Foreskin keratinocyte (primary cell): ENCODE measurements at places on chromosomes 3 and 15. TPM values are rescaled to one million over a fixed set of nuclear protein-coding genes. Genes with fewer than 3 reads are reported as not detected.

Gene CCR5
- polyA plus RNA-seq = not detected in 2 replicates

Gene NOX5
- polyA plus RNA-seq = 0.03 and 0.04 TPM in 2 replicates

Gene TUBGCP4
- polyA plus RNA-seq = 10.3 and 12.0 TPM in 2 replicates

Gene GHSR
- not detected in 2 replicates for polyA plus RNA-seq

Gene NPAP1
- polyA plus RNA-seq = not detected in 2 replicates

Gene LEKR1
- polyA plus RNA-seq = 0.03 and 0.27 TPM in 2 replicates

Gene ADCY5
- 0.01 TPM in 1 of 2 replicates, not detected in the other for polyA plus RNA-seq

Gene BCL2A1
- not detected in 2 replicates for polyA plus RNA-seq

Gene PRR23A
- not detected in 2 replicates for polyA plus RNA-seq

Gene BRK1
- 201 and 208 TPM in 2 replicates for polyA plus RNA-seq

Gene UQCC5
- polyA plus RNA-seq = 31.4 and 34.2 TPM in 2 replicates

DNA sequence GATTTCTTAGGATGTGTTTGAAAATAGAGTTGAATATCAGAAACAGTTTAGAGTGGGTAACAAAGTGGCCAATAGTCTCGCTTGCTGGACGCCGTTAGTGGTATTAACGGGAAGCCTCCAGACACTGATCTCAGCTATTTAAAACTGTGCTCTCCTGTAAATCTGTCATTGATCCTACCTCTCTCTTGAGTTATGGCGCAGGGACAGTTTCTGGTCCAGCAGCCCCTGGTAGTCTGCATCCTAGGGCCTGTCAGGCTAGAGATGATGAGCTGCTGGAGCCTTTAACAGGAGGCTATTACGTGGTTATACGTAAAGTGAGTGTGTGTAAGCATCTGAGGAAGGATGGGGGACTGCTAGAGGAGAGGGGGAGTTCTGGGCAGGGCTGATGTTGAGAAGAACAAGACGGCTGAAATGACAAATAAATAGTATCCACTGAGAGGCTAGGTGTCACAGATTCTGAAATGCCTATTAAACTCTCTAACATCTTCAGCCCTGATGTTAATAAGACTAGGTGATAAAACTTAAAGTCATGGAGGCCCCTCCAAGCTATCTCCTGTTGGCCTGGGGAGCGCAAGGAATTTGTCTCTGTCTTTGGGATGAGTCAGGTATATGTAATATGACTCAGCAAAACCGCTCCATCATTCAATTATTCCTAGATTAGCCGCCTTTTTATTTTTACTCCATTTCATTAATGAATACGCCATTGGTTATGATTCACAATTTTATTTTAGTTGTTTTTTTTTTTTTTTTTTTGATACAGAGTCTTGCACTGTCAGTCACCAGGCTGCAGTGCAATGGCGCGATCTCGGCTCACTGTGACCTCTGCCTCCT is 155.7 kb downstream of the GREM1 start:
- no peak for DNase-seq

DNA sequence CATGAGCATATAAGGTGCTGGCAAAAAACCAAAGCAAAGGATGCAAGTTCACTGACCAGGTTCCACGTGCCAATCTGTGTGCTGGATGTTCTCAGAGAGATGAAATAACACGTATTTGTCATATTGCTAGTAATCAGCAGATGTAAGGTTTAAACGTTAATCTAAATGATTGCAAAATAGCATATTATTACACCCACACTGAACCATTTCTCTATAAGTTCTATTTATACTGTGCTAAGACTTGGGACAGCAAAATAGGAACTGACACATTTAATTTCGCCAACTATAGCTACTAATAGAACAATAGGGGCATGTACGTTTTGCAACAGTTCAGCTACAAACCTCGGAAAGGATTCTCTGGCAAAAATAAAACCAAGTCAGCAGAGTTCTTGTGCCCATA is 350.3 kb upstream of the ZNF385D start:
- no peak for DNase-seq

GRCh38 chr3:187012609-187013051 is 82.3 kb downstream of the ST6GAL1 start:
- no peak for DNase-seq

DNA sequence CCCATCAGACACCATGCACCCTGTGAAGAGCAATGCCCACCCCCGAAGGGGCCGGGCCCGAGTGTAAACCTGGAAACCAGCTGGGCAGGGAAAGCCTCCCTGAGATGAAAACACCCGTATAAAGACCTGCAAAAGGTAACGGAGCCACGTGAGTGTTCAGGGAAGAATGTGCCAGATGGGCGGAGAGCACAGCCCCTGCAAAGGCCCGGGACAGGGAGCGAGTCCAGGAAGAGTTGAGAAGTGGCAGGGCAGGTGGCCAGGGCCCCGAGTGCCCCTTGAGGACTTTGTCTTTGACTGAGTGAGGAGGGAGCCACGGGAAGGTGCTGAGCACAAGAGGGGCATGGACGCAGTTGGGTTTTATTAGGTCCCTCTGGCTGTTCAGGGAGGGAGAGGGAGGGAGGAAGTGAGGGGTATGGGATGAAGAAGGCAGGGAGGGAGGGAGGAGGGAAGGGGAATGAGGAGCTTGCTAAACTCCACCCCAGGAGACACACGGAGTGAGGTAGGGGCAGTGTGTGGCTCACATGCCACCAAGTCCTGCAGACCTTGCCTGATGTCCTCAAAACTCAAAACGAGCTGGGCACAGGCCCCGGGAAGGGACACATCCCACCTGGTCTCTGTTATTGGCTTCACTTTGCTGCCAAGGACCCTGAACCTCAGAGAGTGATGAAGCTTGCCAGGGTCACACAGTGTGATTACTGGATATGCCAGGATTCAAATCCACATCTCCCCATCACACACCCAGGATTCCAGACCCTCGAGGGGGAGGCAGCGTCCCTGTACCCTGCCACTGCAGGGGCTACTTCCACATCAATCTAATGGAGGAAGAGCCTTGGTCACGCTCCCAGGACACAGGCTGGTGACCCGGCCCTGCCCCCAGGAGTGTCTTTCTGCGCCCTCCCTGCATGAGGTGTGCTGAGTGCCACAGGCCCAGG is 49.1 kb upstream of the IQSEC1 start:
- no peak for DNase-seq

- peak; percentile 67 for DNase-seq
These were observed 602.6 kb downstream of the PYDC2 start for GRCh38 chr3:192063570-192063969.

- DNase-seq = no peak
These were observed 453.1 kb downstream of the IL5RA start for GRCh38 chr3:2656806-2657777.

- no peak for DNase-seq
These were observed 46.7 kb upstream of the RAP2B start for GRCh38 chr3:153115326-153115725.

- no peak for DNase-seq
These were observed 109.4 kb upstream of the AGTR1 start for GRCh38 chr3:148588291-148588690.

GRCh38 chr3:38613426-38613825 is 36.1 kb downstream of the SCN5A start:
- no peak for DNase-seq

- DNase-seq = no peak
These were observed 37.7 kb upstream of the PARP14 start for GRCh38 chr3:122642935-122643334.

DNA sequence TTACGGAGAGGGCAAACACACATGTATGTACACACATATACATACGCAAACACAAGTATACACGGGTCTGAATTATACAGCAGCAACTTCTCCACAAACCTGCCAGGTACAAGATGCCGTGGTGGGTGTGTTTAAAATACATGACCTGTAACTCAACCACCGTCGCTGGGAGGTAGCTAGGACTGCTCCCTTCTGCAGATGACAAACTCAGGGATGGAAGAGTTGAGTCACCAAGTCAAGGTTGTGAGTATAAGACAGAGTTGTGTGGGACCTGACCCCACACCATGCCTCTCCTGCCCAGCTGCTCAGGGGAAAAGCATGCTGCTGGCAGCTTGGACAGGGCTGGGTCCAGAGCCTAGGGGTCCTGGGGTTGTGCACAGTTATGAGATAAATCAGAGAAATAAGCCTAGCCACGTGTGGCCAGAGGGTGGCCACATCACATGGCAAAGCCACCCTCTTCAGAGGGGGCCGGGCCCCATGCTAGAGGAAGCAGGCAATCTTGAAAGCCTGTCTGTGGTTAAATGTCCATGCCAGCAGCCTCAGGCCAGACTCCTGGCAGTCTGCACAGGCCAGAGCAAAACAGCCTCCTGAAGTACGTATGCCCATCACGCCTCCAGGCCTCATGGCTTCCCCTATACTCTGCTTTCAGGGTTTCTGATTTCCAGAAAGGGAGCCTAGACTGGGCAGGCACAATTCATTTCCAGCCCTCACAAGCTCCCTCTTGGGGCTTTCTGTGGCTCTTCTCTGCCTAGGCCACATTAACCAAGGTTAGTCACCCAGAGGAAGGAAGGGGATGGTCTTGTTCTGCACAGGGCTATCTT is 107.7 kb upstream of the RPL32 start:
- DNase-seq = peak; percentile 33

GRCh38 chr15:41546851-41547786 is 3.1 kb upstream of the RPAP1 start:
- peak; percentile 37 for DNase-seq

GRCh38 chr3:126313580-126314304 is 43.5 kb downstream of the KLF15 start:
- no peak for DNase-seq

DNA sequence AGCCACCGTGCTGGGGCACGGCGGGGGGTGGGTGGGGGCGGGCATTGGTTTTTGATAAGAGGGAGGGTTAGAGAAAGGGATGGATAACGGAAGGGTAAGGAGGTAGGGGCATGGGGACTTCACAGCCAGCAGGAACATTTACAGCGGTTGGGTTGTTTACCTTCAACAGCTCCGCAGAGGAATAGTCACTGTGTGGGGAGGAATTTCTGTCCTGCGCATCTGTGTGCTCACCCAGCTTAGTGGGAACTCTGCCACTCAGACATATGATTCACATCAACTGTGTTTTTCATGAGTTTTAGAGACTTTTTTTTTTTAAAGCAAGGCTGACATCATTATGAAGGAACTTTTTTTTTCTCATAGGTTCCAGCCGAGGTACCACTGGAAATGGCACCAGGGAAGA is 19.6 kb downstream of the CHRD start:
- peak; percentile 16 for DNase-seq

- DNase-seq = no peak
These were observed 20.0 kb upstream of the CMTM7 start for GRCh38 chr3:32371461-32372212.

GRCh38 chr15:58698887-58699641 is 50.4 kb downstream of the ADAM10 start:
- no peak for DNase-seq

DNA sequence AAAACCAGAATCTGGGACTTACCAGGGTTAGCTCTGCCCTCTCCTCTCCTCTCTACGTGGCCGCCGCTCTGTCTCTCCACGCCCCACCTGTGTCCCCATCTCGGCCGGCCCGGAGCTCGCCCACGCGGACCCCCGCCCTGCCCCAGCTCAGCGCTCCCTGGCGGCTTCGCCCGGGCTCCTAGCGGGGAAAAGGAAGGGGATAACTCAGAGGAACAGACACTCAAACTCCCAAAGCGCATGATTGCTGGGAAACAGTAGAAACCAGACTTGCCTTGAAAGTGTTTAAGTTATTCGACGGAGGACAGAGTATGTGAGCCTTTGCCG is 5.4 kb downstream of the ISL2 start:
- DNase-seq = no peak

- no peak for DNase-seq
These were observed 99.1 kb upstream of the SEMA6D start for GRCh38 chr15:47618241-47618640.

GRCh38 chr3:7144697-7145308 is 283.9 kb downstream of the GRM7 start:
- no peak for DNase-seq

- DNase-seq = no peak
These were observed 4.6 kb upstream of the TRIM71 start for GRCh38 chr3:32813180-32813579.

DNA sequence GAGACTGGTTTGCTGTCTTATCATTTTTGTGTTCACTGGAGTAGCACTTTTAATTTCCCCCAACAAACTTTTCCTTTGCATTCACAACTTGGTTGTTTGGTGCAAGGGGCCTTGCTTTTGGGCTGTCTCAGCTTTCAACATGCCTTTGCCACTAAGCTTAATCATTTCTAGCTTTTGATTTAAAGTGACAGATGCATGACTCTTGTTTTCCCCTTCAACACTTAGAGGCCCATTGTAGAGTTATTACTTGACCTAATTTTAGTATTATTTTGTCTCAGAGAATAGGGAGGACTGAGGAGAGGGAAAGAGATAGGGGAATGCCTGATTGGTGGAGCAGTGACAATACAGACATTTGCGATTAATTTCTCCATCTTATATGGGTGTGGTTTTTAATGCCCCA is 340.1 kb upstream of the MANF start:
- no peak for DNase-seq

DNA sequence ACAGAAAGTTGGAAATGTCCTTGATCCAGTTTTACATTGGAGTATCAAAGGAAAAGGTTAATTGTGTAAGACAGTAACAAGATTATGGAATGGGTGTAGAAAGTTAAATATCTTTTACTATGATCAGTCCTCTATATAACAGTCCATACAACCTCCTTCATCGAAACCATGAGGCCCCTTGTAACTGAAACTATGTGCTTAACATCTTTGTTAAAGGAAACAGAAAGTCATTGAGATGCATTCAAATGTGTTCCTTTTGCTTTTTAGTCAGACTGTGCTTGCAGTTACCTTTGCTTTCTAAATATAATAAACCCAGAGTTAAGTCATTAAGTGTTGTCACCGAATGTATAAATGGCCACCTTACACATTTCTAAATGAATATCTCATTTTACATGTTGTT is 1298.5 kb downstream of the ROBO2 start:
- DNase-seq = no peak

DNA sequence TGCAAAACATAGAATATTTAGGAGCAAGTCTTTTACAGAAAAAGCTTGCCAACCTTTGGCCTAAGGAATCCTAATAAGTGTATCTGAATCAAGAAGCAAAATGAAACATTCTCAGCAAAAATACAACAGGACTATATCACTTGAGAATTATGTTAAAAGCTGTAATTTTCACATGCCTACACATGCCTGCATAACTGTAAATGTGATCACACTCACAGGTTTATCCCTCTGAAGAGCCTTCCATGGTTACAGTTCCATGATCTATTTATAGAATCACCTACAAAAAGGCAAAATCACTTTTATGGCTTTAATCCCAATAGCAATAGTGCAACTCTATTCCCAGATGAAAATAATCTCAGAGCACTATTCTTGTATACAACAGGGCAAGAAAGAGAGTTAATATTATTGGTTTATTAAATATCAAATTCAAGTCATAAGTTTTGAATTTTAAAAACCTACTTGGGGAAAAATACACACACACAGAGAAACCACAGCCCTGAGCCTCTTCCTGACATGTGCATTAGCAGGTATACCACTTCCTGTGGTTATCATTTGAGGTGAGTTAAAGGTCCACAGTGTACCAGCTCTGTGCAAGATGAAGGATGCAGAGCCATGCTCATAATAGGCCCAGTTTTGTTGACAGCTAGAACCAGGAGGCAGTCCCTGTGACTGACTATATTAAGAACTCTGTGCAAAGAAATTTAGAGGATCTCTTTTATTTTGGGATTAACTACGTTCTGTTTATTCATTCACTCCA is 252.5 kb upstream of the TGFBR2 start:
- peak; percentile 69 for DNase-seq

GRCh38 chr3:112357930-112358780 is 25.2 kb downstream of the CD200 start:
- peak; percentile 6 for DNase-seq

- peak; percentile 21 for DNase-seq
These were observed 1.8 kb downstream of the PRKCD start for GRCh38 chr3:53162672-53163443.
